Calu3 (cell line): ENCODE measurements at places on chromosomes 16 and 17. TPM values are rescaled to one million over a fixed set of nuclear protein-coding genes. Genes with fewer than 3 reads are reported as not detected.

ZPBP2 gene
- total RNA-seq, result not detected in 2 replicates

KRTAP4-6 gene
- total RNA-seq, result not detected in 2 replicates

PRDM7 gene
- not detected in 2 replicates for total RNA-seq

KRTAP9-2 gene
- not detected in 2 replicates for total RNA-seq
